ENCODE measurements at places on chromosomes 11 and 22. TPM values are rescaled to one million over a fixed set of nuclear protein-coding genes. Genes with fewer than 3 reads are reported as not detected.

Gene SLC22A8
- not detected for polyA plus RNA-seq

Gene SHISAL1
- polyA plus RNA-seq: not detected

Gene TPST2
- polyA plus RNA-seq: 13.9 TPM

Gene PLEKHB1
- 7.7 TPM for polyA plus RNA-seq

Gene VWA5A
- polyA plus RNA-seq: 13.3 TPM

Gene OR51I1
- not detected for polyA plus RNA-seq

Gene MRPL11
- 76.9 TPM for polyA plus RNA-seq

Gene NPAS4
- polyA plus RNA-seq: not detected

Gene MS4A2
- polyA plus RNA-seq: not detected

Gene OR8A1
- not detected for polyA plus RNA-seq

Gene TESMIN
- 0.61 TPM for polyA plus RNA-seq

Gene OR52M1
- not detected for polyA plus RNA-seq

Gene TEX54
- 3.7 TPM for polyA plus RNA-seq

Gene NAV2
- polyA plus RNA-seq: not detected

Gene TPBGL
- polyA plus RNA-seq: not detected

Gene WNT11
- not detected for polyA plus RNA-seq

Gene PAK1
- polyA plus RNA-seq: 11.9 TPM

Gene ZNF215
- polyA plus RNA-seq: not detected

Gene EWSR1
- polyA plus RNA-seq: 175 TPM

Gene SSTR3
- 0.45 TPM for polyA plus RNA-seq

Gene TRIM22
- 222 TPM for polyA plus RNA-seq

Gene PNPLA2
- 49.9 TPM for polyA plus RNA-seq

Gene ZNF280A
- not detected for polyA plus RNA-seq

Gene PRR33
- 0.19 TPM for polyA plus RNA-seq

Gene CCDC89
- not detected for polyA plus RNA-seq

Gene DENND6B
- polyA plus RNA-seq: not detected

Gene DNHD1
- polyA plus RNA-seq: 1.1 TPM

Gene FIBIN
- not detected for polyA plus RNA-seq

Gene EXPH5
- polyA plus RNA-seq: 1.0 TPM

Gene SOX10
- not detected for polyA plus RNA-seq

Gene MGAT3
- 2.8 TPM for polyA plus RNA-seq
